ENCODE measurements at places on chromosomes 5 and 9.
A peak's percentile ranks its signal among the peaks of the same experiment; 100 is the strongest.

DNA sequence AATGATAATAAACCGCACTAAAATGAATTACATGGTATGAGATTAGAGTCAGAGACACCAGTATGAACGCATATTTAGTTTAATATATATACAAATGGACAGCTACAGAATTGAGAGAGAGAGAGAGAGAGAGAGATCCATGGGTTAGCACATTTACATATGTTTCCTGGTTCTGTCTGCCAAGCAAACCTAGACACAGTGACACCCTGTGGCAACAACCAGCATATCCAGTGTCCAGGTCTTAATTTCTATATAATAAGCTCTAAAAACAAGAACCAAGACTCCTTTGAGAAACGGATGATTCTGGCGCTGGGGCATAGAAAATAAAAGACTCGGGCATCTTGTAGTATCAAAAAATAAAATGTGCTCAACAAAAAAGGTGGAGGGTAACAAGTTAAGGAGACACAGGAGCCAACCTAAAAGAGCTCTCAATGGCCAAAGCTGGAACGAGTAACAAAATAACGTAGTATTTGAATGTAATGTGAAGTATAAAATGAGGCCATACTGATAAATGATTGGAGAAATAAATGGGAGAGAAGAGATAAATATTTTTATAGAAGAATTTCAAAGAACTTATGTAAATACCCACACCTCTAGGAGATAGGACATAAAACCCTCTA, 84.5 kb downstream of the RFX3 start:
- peak; percentile 14 for DNase-seq

- DNase-seq, result no peak
Observed at GRCh38 chr9:96884443-96884842, 30.1 kb upstream of the ZNF782 start.

DNA sequence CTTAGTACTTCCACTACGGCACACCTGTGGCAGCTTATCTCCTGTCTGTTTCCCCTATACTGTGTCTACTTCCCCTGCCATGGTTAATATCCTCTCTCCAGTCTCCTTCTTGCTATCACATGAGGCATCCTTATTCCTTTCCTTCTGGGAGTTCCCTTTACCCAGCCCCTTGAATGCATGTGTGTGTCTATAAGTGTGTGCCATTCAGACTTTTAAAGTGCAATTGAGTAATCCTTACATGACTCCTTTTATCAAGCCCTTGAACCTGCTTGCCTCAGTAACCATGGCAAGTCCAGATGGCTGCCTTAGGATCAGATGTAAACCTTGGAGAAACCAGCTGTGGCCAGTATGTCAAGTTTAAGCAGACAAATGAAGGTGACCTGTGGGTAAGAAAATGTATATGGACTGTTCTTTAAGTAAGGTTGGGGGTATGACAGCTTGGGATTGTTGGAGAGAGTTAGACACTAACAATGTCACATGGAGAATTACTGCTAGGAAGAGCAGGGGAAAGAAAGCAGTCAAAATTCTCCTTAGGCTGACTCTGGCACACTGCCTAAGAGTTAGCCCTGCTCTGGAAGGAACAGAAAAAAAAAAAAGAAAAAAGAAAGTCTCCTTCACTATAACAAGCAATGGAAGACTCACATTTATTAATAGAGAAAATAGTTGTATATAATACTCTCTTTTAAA, 142.1 kb downstream of the HINT1 start:
- DNase-seq, result no peak

DNA sequence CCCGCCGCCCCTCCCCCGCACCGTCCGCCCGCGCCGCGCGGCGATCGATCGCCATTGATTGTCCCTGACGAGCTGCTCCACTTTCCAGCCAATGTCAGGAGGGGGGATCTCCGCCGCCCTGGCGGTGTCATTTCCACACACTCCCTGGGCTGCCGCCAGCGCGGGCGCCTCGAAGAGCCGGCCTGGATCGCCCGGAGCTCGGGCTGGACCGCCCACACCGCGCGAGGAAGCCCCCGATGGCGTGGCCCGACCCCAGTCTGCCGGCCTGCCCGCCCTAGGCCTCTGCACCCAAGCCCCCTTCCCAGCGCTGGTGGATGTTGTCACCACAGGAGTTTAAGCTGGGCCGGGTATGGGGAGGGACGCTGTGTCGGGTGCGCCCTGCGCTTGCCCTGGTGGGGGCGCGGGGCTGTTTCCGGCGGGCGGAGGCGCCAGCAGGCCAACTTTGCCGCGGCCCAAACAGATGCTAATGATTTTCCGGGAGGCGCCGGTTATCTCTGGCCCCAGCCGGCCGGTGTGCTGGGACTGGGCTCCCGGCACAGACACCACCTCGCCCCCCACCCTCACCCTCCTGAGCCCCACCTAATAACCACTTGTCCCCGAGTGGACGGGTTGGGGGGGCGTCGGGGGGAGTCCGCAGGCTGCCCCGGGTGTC, 10.6 kb upstream of the CXXC5 start:
- peak; percentile 29 for DNase-seq

- DNase-seq, result peak; percentile 57
Observed at GRCh38 chr9:34992376-34992951, 2.9 kb downstream of the DNAJB5 start.

- no peak for DNase-seq
Observed at GRCh38 chr9:133477992-133478850, 678 bp downstream of the SLC2A6 start.

DNA sequence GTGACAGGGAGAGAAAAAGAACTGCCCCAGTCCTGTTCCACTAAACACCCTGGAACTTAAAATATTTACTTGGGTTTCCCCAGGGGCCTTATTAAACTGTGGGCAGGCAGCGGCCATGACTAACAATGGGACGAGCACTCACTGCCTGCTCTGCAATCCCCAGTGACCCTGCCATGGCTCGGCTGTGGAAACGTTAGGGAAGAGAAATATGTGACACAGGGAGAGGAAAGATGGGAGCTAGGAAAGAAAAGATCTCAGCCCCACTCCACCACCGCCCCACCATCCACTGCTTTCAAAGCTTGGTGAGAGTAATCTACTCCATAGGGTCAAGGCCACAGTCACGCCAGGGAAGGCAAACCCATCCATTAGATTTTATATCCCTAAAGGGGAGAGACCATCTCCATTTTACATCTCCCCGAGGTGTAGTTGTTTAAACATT, 117.6 kb downstream of the EFNA5 start:
- no peak for DNase-seq

GRCh38 chr5:109996246-109996645, 306.5 kb downstream of the MAN2A1 start:
- no peak for DNase-seq

GRCh38 chr9:81687521-81688261, 1.7 kb downstream of the TLE1 start:
- no peak for DNase-seq

DNA sequence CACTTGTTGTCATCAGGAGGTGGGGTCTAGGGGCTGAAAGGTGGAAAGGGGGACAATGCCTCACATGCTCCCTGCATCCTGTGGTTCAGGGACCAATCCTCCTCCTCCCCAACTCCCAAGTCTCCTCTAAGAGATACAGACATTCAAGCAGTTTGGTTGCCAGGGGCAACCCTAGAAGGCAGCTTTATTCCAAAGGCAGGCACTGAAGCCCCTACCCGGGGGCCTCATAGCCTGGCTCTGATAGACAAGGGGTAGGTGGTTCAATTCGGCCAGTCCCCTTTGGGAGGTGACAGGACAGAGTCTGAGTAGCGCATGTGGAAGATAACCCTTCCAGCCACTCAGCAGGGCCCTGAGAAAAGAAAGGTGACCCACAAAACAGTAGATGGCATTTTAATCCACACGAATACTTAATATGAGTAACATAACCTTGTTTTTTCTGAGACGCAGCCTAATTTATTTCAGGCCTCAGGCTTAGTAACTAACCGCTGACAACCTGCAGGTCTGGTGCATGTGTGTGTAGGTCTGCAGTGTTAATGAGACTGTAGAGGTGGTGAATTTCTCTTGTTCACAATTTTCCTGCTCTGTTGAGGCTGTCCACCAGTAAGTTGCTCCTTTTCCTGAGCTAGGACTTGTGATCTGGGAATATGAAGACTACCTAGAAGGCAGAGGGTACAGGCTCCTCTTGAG, 31.3 kb upstream of the HSPA9 start:
- DNase-seq, result no peak

DNA sequence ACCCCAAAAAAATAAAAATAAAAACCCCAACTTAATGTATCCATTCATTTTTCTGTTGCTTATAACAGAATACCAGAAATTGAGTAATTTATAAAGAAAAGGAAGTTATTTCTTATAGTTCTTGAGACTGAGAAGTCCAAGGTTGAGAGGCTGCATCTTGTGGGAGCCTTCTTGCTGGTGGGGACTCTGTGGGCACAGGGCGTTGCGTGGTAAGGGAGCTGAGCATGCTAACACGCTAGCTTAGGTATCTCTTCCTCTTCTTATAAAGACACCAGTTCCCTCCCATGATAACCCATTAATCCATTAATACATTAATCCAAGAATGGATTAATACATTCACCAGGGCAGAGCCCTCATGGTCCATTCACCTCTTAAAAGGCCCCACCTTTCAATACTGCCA, 150.9 kb downstream of the ZSWIM6 start:
- DNase-seq, result no peak

GRCh38 chr5:52804387-52804791, 16.7 kb downstream of the ITGA1 start:
- DNase-seq, result no peak

DNA sequence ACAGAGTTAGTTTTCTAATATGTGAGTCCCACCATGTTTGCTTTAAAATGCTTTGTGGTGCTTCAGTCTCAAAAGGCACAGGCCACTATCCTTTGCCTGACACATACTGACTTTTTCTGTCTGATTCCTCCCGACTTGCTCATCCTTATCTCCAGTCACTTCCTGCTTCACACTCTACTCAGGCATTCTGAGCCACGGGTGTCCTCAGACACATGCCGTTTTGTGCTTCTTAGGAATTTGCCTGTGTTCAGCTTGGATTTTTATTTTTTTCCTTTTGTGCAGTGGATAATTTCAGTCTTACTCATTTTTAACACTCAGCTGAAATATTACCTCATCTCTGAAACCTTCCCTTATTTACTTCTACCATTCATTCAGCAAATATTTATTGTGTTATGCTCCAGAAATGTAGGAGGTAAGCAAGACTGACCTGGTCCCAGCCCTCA, 54.1 kb downstream of the MAN2A1 start:
- no peak for DNase-seq

- DNase-seq, result no peak
Observed at GRCh38 chr5:177399997-177400868, at the start of gene PFN3. PFN3 (minus strand) TSS chr5:177400661; CDS start chr5:177400576, 85 bp downstream.

GRCh38 chr9:69811351-69811868, 9.2 kb upstream of the CFAP95 start:
- no peak for DNase-seq

DNA sequence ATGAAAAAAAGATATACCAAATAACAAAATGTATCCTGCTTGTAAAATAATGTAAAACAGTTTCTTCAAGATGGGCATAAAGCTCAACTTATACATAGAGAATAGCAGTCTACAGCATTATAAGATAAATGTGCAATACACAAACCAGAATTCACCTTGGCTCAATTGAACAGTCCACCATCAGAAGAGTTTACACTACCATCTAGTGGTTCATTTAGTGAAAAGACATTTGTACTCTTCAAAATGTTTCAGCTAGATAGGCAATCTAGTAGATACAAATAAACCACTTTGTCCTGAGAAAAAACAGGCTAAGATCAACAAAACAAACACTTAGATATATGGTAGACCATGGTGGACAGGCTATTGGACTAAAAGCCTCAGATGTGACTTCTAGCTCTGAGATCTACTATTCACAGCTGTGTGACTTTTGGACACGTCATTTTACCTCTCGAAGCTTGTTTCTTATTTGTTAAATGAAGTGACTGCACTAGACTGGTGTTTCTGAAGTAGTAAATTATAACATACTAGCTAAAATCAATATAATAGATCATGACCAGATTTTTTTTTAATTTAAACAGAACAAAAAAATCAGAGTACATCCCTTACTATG, 22.1 kb upstream of the TPD52L3 start:
- DNase-seq, result no peak

- DNase-seq, result no peak
Observed at GRCh38 chr5:157059891-157060290, 975 bp upstream of the HAVCR1 start.

DNA sequence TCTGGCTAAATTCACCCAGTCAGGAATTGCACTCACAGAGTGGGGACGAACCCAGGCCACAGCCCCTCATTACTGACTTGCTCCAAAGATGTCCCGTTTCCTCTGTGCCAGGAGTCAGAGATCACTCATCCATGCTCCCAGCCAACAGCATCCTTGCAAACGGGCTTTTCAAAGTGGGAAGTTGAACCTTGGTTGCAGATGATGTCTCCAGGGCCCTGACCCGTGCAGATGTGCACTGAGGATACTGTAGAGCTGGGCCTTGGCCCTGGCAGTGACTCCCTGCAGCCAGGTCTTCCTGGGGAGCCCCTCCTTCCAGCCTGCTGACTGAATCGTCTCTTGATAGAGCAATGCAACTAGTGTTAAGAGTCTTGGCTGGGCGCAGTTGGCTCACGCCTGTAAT, 22.3 kb downstream of the TCF7 start:
- DNase-seq, result no peak

GRCh38 chr9:131739959-131740648, at the start of gene RAPGEF1:
RAPGEF1 (minus strand) TSS chr9:131740076; CDS start chr9:131739830, 246 bp downstream.
- peak; percentile 86 for DNase-seq

- DNase-seq, result no peak
Observed at GRCh38 chr9:91519520-91520277, 96.1 kb upstream of the NFIL3 start.

DNA sequence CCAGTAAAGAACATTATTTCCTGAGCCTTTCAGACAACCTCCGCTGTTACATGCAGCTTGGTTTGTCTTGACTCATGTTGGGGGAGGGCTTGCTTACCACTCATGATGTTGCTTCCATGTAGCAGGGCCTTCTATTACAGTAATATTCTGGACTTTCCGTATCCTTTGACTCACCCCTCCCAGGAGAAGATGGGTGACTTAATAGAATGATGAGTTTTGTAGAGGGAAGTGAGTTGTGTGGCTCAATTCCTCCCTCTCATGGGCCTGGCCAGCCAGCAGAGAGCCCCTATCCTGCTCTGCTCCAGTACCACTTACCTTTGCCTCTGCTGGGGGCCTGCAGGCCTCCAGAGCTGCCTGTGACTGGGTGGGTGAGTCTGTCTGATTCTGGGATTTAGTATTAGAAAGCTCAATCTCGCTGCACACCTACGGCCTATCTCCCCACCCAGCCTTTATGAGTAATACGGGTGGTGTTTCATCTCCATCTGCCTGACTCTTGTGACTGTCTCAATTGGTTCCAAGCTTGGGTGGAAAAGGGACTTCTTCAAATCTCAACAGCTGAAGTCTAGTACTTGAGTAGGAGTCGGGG, 52.6 kb upstream of the KLF9 start:
- DNase-seq, result peak; percentile 18

DNA sequence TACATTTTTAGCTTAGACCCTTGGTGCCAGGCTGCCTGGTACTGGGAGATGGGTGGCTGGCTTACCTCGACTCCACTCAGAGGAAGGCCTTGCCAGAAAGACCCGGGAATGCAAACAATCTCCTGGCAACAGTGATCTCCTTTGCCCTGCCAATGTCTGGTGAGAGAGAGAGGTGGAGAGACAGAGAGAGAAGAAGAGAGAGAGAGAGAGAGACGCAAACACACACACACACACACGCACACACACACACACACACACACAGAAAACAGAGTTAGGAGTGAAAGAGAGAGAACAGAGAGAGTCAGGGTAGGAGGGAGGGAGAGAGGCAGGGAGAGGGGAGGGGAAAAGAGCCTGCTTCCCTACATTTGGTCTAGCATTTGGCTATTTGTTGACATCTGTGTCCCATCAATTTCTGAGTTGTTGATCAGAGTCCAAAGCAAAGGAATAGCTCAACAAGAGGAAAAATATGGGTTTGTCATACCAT, 181.6 kb upstream of the MAP1B start:
- no peak for DNase-seq

- no peak for DNase-seq
Observed at GRCh38 chr9:31535651-31536050, 848.8 kb upstream of the ACO1 start.

Data from stimulated activated CD4-positive, alpha-beta T cell treated with anti-CD3 and anti-CD28 coated beads, Interleukin-1b, Interleukin-23, amount 100 ng/mL, for 4 hours (primary cell).